ENCODE measurements at places on chromosomes 11 and 22.

DNA sequence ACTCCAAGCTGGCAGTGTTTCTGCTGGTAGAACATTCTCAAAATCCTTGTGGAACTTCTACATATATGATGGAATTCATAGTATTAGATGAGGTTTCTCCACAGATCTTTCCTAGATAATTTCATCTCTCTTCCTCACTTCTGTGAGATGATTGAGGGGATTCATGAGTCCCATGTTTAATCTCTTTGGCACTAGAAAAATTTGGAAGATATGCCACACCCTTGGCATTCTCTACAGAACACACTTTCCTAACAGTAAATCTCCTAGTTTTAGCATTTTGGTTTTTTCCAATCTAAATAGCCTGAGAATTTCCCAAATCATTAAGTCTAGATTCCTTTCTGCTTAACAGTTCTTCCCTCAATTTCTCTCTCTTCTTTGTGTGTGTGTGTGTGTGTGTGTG is 35.3 kb downstream of the MED15 start:
- DNase-seq, result no peak

- no peak for DNase-seq
Observed at GRCh38 chr11:127866109-127866508, 721.2 kb downstream of the ETS1 start.

DNA sequence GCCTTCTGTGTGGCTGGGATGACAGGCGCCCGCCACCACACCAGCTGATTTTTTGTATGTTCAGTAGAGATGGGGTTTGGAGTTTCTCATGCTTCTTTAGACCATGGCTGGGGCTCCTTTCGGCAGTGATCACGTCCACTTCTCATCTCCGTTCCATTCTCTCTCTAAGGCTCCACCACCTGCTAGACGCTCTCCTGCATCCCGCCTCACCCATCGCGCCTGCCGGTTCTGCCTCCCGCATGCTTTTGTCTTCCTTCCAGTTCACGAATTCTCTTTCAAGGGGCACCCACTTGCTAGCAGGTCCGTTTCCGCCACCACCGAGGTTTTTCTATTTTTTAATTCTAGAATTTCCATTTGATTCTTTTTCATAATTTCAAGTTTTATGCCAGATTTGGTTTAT is 22.0 kb upstream of the SYT8 start:
- no peak for DNase-seq

GRCh38 chr11:11427140-11427539 is 74.1 kb upstream of the CSNK2A3 start:
- no peak for DNase-seq

- no peak for DNase-seq
Observed at GRCh38 chr22:42676059-42676607, 26.9 kb upstream of the CYB5R3 start.

DNA sequence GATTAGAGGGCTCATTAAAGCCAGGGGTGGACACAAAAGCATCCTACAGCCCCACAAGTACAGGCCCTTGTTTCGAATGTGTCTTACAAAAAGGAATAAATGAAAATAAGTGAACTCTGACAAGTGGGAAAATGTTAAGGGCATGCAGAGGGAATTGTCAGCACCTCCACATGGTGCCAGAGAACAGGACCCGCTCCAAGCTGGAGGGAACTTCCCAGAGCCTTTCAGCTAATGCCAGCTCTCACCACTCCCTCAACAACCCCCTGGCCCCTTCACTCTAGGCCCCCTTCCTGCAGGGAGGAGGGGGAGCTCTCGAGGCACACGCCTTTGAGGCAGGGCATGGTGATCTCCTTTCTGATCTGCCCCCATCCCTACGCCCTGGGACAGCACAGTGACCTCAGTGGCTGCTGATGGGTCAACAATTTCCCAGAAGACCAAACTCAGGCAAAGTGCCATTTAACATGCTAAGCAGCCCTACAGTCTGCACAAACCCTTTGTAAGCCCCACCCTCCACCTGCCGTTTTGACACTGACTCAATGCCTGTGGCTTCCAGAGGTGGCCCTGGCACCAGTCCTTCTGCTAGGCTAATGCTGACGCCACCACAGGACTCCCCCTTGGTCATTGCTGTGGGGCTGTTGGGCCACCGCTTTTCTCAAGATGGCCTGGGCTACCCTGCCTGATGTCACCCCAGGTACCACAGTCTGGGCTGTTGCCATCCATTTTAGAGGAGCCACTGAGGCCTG is 12.5 kb upstream of the CHST1 start:
- no peak for DNase-seq

DNA sequence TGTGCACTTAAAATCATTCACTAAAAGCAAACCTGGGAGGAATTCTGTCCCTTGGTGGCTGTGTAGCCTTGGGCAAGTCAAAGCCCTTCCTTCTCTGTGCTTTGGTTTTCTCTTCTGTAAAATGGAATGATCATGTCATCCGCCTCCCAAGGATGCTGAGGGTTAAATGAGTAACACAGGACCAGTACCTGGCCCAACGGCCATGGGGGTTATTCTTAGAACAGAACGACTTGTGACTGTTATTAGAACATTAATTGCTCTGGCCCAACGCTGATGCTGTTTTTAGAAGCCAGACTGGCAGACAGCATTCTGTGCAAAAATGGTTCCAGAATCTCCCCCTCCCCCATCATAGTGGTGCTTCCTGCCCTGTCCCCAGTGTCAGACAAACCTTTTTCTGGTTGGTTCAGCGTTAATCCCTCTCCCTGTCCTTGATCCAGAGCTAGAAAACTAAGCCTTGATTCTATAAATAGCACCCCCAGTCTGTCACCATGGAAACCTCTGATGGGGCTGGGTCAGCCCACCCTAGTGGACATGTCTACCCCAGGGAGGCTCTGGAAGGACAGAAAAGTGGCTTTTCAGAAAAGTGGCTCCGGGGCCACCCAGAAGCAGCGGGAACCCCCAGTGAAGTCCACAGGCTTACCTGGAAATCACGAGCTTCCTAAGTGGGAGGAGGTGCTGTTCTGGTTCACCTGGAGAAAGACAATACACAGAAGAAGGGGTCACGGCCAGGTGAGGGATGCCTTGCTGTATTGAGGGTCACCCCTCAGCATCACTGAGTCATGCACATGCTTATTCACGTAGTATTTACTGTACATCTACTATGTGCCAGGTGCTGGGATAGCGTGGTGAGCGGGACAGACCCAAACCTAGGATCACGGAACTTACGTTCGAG is 15.5 kb upstream of the TFIP11 start:
- no peak for DNase-seq

DNA sequence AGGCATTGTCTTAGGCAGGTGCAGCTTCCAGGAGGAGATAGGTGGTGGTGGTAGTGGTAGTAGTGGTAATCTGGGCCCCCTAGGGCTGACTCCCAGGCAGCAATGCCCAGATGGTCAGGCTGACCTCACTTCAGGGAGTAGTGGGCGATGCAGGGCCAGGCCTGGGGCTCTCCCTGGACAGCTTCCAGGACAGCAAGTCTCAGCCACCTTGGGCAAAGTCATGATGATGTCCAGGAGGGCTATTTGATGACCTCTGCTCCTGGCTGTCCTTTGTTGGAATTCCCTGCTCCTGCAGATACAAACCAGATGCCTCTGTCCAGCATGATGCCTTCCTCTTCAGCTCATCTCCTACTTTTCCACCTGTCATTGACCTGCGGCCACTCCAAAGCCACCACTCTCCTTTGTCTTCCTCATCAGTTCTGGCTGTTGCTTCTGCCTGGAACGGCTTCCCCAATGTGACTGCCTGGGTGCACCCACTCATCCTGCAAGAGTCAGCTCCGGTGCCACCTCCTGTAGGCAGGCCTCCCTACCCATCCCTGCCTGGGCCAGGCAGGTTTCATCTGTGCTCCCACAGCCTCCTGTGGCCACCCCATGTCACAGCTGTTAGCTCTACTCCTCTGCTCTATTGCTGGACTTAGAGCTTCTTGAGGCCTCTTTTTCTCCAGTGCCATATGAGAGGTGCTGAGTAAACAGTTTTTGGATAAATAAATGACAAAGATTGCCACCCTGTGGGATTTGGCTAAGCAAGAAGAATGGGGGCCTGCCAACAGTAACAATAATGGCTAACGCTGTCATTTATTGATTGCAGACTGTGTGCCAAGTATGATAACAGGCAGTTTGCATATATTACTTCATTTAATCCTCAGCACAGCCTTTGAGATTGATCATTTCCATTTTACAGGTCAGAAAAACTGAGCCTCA is 172.9 kb upstream of the NECTIN1 start:
- no peak for DNase-seq

DNA sequence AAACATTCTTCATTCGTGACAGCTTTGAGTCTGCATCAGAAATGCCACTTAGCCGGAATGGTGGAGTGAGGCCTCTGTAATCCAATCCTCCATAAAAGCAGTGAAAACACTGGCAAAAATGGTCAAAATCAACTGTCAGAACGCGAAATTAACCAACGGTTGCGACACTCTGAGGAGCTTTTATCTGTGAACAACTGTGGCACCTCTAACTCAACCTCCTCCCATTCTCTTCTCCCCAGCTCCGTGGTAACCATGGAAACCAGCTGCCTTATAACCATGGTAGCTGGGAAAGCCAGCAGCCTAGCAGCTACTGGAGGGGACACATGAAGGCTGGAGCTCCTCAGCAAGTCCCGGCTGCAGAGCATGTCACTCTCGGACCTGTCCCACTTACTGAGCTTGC is 20.3 kb downstream of the AP2A2 start:
- DNase-seq, result no peak

DNA sequence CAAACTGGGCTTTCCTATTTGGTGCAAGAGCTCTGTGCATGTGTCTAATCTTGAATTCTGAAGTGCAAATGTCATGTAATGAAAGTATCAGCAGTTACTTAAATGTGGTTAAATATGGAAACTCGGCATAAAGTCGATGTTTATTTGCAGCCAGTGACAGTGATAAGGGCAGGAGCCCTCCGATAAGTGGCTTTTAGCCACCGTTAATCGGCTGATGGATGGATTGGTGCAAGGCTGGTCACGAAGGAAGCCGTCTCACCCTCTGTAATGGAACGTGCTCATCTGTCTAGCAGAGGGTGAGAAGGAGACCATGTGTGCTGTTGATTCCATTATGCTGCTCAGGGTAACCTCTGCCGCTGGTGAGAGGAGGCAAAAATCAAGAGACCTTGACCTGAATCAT is 121.8 kb upstream of the PAX6 start:
- DNase-seq, result no peak

DNA sequence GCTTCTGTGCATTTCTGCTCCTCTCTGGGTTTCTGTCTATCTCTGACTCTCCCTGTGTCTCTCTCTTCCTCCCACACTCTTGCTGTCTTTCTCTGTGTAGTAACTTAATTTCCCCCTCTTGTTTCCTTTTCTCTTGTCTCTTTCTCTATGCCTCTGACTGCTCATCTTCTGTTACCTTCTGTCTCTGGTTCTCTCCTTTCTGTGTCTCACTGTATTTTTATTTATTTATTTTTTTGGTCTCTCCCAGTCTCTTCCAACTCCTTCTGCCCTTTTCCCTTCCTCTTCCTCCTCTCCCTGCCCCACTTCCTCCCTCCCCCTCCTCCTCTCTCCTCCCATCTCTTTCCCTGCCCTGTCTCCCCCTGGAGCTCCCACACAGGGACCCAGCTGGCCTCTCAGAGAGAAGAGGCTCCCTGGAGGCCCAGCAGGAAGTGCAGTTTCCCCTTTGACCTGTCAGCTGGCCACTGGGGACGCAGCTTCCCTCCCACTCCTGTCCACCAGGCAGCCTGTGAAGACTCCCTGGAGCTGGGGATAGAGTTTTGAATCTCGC is 38.3 kb upstream of the MYH9 start:
- DNase-seq, result no peak

DNA sequence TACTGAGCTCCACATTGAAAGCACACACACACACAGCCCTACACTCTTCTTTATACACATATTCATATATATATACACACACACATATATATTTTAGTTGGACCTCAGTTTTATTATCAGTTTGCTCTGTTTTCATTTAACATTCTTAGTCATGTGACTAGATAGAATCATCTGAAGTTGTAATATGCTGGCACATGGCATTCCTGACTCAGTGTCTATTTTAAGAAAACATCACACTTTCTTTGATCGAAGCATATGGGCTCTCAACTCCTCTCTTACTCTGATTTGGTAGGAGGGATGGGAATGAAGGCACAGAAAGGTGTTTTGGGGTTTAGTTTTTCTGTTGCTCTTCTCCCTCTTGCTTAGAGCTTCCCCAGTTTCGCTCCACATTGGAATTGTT is 24.8 kb downstream of the AMOTL1 start:
- no peak for DNase-seq

DNA sequence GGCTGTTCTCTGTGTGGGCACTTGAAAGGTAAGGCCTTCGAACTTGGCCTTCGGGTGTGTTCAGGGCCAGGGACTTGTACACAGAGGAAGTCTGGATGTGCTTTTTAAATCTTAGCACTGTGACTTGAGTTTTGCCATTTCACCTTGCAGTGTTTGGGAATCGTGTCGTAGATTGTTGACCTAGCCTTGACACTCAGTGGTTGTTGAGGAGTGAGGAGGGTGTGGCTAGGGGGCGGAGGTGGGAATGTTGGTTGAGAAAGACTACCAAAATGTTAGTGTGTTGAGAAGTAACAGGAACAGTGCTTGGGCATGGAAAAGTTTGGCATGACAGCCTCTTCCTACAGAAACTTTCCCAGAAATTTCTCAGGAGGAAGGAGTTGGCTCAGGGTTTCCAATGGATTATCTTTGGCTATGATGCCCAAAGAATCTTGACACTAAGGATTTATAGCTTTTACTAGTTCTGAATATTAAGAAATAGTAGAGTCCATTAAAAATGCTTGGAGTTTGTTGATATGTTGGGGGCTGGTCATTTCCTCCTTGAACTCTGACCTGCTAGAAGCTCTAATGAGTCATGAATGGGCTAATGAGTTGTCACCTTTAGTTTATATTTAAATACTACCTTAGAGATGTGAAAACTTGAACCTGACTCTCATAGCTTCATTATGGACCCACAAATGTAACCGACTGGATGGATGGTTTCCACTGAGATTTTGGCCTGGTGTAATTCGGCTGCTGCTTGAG is 40.6 kb downstream of the BARX2 start:
- DNase-seq, result no peak

Data from activated T-cell treated with anti-CD3 and anti-CD28 coated beads for 48 hours (primary cell).